ENCODE measurements at places on chromosomes 7 and 10. TPM values are rescaled to one million over a fixed set of nuclear protein-coding genes. Genes with fewer than 3 reads are reported as not detected.

The ENTPD1 gene
- total RNA-seq: 30.1 TPM

The ETV1 gene
- 0.31 TPM for total RNA-seq

The TMEM139 gene
- total RNA-seq: 0.10 TPM

The FAM25C gene
- total RNA-seq: not detected

The NSUN6 gene
- total RNA-seq: 17.3 TPM

The CYP2C19 gene
- not detected for total RNA-seq

The CACUL1 gene
- 49.3 TPM for total RNA-seq

The HYAL4 gene
- total RNA-seq: not detected

The CCL24 gene
- not detected for total RNA-seq

The CHPF2 gene
- total RNA-seq: 25.0 TPM

The ADCY1 gene
- under 0.01 TPM for total RNA-seq

The SNX13 gene
- total RNA-seq: 57.2 TPM

The HHEX gene
- total RNA-seq: 30.3 TPM

The OLAH gene
- total RNA-seq: not detected

The LBX1 gene
- total RNA-seq: not detected

The ACSM6 gene
- total RNA-seq: not detected

The HTR5A gene
- under 0.01 TPM for total RNA-seq

The NEURL1 gene
- 4.8 TPM for total RNA-seq

The ARHGEF35 gene
- 1.2 TPM for total RNA-seq

The BHLHA15 gene
- not detected for total RNA-seq

The PDCD11 gene
- total RNA-seq: 8.4 TPM

The RPEL1 gene
- not detected for total RNA-seq

The CPED1 gene
- total RNA-seq: 4.6 TPM

The FKBP9 gene
- total RNA-seq: 1.2 TPM

The MEOX2 gene
- not detected for total RNA-seq

All from mononuclear cell (primary cell).